ENCODE measurements at places on chromosomes 16 and 17.
A peak's percentile ranks its signal among the peaks of the same experiment; 100 is the strongest.

DNA sequence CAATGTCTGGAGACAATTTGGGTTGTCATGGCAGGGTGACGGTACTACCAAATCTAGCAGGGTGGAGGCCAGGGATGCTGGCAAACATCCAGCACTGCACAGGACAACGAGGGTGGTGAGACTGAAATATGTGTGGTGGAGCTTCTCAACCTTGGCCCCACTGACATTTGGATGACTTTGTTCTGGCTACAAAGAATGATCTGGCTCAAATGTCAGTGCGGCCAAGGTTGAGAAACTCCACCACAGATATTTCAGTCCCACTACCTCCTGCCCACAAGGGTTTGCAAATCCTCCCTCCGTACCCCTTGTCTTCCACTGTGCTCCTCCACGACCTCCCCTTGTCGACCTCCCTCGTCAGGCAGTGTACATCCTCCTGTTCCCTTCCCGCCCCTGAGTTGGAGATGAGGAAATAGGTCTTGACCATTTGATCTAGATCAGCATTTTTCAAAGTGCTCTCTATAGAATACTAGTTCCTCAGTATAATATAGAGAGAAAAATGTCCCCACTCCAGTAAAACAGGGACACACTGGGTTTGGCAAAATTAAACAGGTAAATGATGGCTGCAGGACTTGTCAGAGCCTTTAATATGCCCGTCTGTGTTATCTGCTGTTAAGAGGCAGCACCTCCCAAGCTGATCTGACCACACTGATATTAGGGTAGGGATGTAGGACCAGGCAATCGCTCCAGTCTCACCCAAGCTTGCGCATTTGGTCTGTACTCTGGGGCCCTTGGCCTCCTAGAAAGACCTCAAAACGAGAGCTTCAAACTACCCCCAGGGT lies 6.8 kb downstream of the OSGIN1 start:
- no peak for DNase-seq

- DNase-seq = no peak
Measured at GRCh38 chr16:81765111-81765919, 13.8 kb upstream of the PLCG2 start.

- no peak for DNase-seq
Measured at GRCh38 chr16:55900616-55901393, 25.6 kb upstream of the CES5A start.

GRCh38 chr17:73588301-73588846 lies 55.9 kb downstream of the SDK2 start:
- DNase-seq = no peak

GRCh38 chr17:51434434-51435170 lies 174.3 kb downstream of the UTP18 start:
- DNase-seq = no peak

DNA sequence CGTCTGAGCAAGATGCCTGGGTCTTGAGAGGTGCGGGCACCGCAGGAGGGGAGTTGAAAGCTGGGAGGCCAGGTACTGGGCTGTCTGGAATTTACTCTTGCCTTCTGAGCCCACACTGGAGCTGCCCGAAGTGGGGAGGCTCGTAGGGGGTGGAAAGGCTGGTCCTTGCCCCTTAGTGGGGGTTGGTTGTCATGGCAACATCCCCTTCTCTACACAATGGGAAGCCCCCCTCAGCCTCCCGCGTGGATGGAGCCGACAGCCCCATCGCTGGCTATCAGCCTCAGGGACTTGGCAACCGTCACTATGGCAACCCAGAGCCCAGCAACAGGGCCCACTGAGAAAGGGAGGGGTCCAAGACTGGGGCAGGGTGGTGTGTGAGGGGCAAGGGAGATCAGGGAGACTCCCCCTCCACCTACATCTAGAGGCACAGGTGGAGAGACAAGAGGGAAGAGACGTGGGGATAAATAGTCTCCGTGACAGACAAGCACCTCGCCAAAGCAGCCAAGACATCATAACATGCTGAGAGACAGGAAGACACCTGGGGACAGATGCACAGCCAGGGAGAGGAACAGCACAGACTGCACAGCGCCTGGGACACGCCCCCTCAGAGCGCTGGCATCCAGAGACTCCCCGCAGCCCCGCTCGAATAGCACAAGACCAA lies 5.3 kb upstream of the DNAH2 start:
- peak; percentile 33 for DNase-seq

GRCh38 chr16:50466170-50466569 lies 82.0 kb upstream of the NKD1 start:
- DNase-seq = no peak

DNA sequence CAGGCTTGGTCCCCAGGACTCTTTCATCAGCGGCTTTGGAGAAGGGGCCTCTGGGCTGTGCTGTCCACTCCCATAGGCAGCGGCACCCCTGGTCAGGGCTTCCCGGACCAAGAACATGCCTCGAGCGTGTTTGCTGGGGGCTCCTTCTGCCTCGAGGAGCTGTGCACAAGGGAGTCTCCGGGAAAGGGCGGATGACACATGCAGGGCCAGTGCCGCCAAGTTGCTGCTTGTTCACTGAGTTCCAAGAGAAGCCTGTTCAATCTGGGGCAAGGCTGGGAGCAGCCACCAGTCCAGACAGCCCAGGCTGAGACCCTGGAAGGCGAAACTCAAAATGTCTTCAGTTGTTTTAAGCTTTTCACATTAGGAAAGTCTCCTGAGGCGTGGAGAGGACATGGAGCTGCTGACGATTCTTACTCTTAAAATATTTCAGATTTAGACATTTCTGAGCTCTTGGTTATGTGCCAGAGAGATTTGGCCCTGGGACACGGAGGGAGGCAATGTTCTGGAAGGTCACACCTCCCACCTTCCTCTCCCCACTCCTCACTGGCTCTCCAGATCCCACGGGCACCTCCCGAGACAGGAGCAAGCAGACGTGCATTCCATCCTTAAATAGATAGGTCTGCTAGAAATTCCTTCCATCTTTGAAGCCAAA lies 84.5 kb upstream of the ZNF469 start:
- no peak for DNase-seq

DNA sequence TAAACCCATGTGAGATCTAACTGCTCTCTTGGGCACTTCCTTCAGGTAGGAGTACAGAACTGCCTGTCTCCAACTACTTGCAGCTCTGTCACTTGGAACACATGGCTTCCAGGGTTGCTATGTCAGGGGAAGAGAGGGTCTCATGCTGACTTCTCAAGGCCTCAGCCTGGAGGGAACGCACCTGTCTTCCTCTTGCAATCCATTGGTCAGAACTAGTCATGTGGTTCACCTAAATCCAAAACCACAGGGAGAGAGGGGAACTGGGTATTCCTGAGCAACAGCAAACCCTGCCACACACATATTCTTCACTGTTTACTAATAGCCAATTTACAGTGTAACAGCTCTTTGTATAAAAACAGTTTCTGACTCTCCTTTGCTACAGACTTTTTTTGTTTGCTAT lies 206.1 kb downstream of the KCNJ2 start:
- no peak for DNase-seq

GRCh38 chr16:57013902-57014301 lies 24.5 kb downstream of the NLRC5 start:
- no peak for DNase-seq

- DNase-seq = no peak
Measured at GRCh38 chr16:57797216-57797525, 5.1 kb downstream of the KIFC3 start.

GRCh38 chr16:69812688-69813014 lies 50.5 kb downstream of the WWP2 start:
- DNase-seq = no peak

GRCh38 chr16:56275801-56276200 lies 84.5 kb downstream of the GNAO1 start:
- DNase-seq = no peak

DNA sequence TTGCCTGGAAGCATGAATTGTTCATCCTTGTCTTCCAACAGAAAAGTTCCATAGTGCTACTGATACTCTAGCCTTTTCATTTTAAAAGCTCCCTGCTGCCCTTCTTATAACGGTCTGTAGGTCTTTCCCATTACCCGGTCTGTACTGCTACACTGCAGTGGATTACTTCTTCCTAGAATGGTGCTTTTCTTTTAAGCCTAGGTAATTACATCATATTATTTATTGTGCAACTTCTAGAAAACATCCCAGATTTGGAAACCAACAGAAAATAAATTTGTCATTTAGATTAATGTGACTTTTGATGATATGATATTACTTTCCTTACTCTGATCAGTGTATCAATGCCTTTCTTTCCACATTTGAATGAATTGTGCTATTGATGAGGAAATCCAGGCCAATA lies 199.4 kb downstream of the TANC2 start:
- no peak for DNase-seq

- no peak for DNase-seq
Measured at GRCh38 chr16:28196387-28196987, 15.3 kb downstream of the XPO6 start.

- DNase-seq = peak; percentile 61
Measured at GRCh38 chr16:69711115-69711740, 15.1 kb downstream of the NQO1 start.

GRCh38 chr17:69117855-69118784 lies 23.6 kb downstream of the ABCA6 start:
- no peak for DNase-seq
